ENCODE measurements at places on chromosomes 3 and 15.
A peak's percentile ranks its signal among the peaks of the same experiment; 100 is the strongest.

DNA sequence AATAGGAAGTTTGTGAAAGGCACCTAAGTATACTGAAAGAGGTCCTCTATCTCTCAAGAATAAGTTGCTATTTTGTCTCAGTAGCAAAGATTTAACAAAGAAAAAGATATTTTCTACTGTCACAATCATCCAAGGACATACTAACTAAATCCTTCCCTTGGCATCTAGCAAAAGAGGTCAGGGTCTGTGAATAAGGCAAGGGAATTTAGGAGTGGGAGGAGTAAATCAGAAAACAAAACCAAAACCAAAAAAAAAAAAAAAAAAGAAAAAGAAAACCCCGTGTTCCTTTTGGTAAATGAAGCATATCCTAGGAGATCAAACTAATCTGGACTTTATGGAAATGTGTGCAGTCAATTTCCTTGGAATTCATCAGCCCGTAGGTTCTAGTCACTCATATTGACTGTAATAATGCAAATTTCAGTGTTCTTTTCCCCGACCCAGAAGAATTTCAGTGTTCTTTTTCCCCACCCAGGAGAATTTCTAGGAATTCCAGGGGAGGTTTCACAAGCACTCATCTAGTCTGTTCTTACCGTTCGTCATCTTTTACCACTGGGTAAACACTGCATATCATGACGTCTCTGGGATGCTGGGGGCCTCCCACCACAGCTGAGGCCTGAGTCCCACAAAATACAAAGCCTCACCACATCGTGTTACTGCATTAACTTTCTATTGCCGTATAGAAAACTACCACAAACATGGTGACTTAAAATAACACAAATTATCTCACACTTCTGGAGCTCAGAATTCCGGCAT, 113.8 kb upstream of the CCDC54 start:
- DNase-seq, result no peak

- no peak for DNase-seq
Observed at GRCh38 chr3:122502941-122503340, 11.8 kb downstream of the KPNA1 start.

DNA sequence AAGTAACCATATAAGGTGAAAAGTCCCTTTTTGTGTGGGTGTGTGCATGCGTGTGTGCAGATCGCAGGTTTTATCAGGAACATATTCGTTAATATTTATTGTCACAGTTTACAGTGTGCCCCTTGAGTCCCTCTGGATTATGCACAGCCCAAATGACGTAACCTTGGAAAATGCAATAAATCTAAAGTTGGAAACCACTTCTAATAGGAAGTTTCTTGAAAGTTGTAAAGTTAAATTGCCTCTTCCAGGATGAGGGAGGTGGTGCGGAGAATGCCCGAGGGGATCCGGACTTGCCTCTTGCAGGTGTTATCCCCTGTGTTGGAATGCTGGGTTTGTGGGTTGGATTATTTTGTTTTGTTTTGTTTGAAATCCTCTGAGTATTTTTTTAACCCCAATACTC, 143.3 kb downstream of the CMSS1 start:
- DNase-seq, result no peak

DNA sequence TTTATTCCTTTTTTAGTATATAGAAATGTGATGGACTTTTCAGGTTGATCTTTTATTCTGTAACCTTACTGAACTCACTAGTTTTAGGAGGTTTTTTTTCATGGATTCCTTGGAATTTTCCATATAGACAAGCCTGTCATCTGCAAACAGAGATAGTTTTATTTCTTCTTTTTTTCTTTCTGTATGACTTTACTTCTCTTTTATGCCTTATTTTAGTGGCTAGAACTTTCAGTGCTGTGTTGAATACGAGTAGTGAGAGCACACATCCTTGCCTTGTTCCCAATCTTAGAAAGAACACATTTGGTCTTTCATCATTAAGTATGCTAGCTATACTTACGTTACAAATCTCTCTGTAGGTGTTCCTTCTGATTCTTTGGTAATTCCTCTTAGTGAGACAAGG, 336.5 kb downstream of the PTPRG start:
- no peak for DNase-seq

- no peak for DNase-seq
Observed at GRCh38 chr3:18207226-18207625, 217.9 kb downstream of the SATB1 start.

- no peak for DNase-seq
Observed at GRCh38 chr15:51071578-51071977, 23.1 kb downstream of the TNFAIP8L3 start.

DNA sequence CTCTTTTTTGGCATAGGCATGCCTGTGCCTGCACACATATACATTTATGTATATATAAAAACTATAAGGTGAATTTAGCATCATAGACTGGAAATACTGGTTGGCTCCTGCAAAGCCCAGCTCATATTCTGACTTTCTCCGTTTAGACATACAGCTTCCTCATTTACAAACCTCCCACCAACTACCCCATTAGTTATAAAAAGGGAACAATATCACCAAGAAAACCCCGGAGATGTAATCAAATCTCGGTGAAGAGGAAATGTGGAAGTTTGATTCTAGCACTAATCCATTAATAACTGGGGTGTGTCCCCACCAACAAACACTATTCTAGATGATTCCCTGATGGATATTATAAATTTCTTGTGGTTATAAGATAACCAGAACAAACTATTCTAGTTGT, 517.7 kb upstream of the TBL1XR1 start:
- DNase-seq, result no peak

DNA sequence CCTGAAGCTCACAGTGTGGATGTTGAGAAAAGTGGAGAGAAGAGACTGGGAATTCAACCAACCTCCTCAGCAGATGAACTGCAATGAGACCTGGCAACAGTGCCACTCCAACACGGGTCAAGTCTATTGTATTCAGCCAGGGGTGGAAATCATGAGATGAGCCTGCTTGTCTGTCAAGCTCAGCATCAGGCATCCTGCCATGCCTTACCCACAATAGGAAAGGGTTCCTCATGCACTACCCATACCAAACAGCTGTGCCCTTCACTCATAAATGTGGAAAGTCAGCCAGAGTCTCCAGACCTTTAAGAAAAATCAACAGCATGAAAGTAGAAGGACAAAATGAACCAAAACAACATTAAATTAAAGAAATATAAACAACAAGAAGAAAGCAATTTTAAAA, 542.1 kb downstream of the EPHB1 start:
- no peak for DNase-seq

DNA sequence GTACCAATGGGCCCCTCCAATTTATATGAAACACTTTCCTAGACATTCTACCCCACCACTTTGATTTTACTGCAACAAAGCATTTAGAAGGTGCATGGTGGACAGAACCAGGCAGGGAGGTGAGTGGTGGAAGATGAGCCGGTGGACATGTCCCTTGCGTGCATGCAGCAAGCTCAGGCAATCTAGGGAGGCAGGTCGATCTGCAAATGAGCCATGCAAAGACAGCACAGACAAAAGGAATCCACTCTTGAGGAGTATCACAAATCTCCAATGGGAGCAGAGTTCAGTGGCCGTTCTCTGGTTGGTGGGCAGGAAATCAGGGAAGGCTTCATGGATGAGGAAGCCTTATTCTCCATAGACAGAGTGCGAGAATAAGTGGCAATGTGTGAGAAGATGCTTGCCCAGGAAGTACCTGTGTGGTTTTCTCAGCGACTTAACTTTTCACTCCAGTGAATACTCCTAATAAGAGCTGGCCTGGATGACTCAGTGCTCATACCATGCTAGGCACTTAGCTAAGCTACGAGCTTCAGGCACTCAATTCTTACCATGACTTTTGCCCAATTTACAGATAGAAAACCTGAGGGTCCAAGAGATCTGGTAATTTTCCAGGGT, 152.5 kb downstream of the FOXP1 start:
- no peak for DNase-seq

GRCh38 chr15:100154338-100154737, 187.4 kb downstream of the ADAMTS17 start:
- no peak for DNase-seq

DNA sequence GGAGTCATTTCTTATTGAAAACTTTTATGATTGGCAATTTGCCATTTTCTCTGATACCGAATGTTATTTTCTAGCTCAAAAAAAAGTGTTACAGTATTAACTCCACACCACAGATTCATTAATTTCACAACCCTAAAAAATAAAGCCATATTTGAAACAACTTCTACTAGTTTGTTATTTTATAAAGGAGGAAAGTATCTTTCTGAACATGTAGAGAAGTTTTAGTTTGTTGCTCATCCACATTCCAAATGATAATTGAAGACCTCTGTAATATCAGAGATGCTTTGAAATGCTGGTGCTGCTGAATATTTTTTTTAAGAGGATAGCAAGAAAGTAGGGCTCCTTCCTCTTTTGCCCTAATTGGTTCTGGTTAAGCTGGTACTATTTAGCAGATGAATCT, 1.9 kb downstream of the VGLL3 start:
- no peak for DNase-seq

GRCh38 chr15:93270937-93271467, 182.0 kb upstream of the RGMA start:
- no peak for DNase-seq

DNA sequence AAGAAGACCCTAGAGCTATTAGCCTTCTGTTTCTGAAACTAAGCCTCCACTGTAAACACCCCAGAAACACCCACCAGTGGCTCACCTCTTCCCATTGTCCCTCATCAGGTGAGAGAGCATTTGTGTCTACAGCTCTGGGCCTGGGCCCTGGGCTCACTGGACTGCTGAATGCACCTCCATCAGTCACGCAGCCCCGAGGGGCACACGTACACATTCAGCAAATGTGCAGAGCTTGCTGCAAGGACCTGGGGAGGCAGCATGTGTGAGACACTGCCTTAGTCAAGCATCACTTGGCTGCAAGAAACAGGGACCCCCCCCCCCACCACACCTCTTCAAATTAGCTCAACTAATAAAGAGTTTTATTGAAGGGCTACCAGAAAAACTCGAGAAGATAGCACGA, 29.0 kb downstream of the MRPL46 start:
- no peak for DNase-seq

GRCh38 chr3:45345846-45346580, 42.4 kb upstream of the LARS2 start:
- DNase-seq, result no peak

- no peak for DNase-seq
Observed at GRCh38 chr3:137647179-137647578, 116.9 kb upstream of the SOX14 start.

GRCh38 chr15:67385971-67386370, 131.4 kb downstream of the IQCH start:
- no peak for DNase-seq

DNA sequence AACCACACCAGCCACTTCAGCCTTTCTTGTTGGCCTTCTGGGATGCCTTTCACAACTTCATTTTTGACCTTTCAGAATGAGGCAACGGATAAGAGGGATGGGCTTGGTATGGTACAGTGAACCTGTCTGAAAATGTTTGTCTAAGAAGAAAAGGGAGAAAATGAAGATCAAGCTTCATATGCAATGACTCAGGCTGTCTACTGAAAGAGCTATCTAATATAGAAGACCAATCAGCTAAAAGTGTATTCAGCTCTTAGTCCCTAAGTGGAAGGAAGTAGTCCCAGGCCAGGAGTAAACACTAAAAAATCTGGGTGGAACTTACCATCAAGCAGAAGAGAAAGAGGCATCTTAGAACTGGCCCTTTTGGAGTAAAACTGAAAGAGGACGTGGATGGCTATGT, 12.2 kb upstream of the UPK1B start:
- no peak for DNase-seq

GRCh38 chr3:18562364-18563154, 137.4 kb upstream of the SATB1 start:
- DNase-seq, result no peak

GRCh38 chr3:181933052-181933618, 221.4 kb downstream of the SOX2 start:
- no peak for DNase-seq

DNA sequence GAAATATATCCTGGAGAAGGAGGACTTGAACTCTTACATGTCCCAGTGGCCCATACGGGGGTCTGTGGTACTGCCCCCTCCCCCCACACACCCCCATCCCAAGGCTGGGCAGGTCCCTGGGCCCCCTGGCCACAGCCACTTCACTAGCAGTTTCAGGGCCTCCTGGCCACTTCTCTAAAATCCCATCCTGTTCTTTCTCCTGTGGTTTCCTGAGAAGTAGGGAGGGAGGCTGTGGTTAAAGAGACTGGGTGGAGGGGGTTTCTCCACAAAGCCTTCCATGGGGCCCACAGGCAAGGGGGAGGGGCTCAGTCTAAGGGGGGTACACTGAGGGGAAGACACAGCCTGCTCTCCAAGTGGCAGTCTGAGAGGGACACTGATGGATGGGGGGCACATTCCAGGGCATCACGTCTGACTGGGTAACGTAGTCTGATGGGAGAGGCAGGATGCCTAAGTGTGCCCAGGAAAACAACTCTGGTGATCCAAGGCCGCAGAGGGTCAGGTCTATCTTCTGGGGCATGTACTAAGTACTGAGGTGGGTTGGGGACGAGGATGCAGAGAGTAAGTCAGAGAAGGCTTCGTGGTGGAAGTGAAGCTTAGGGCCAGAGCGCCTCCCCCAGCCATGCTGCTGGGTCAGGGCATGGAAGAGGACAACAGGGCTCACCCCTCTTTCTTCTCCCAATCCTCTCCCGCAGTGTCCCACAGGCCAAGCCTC, 48.0 kb upstream of the C15orf39 start:
- no peak for DNase-seq

GRCh38 chr3:45084820-45085816, 59.0 kb downstream of the CLEC3B start:
- DNase-seq, result no peak

- DNase-seq, result no peak
Observed at GRCh38 chr3:158559504-158559903, 11.5 kb upstream of the MLF1 start.

GRCh38 chr3:194505791-194506415, 19.1 kb upstream of the ATP13A3 start:
- DNase-seq, result no peak

DNA sequence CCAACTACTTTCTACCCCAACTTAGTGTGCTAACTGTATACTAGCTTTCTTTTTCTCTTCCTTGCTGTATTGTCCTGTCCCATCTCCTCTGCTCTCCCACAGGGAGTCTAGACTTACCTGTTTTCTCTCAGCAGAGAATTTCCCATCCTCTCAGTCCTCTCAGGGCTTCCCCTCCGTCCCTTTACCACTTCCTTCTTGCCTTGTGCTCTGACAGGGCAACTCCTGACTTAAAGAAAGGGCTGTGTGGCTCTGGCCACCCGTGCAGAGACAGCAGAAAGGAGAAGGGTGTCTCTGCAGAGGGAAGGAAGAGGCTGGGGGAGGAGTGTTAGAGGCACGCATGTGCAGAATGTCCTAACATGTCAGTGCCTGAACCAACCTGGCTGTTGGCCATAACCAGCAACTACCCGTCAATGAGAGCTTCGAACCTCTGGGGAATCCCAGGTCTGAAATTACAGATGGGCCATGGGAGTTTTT, at the start of gene GCSAM:
Gene GCSAM, minus strand, starts transcription at position 274 of the 474 bp plus-strand sequence. Its CDS starts 128 bp downstream, at position 146.
- peak; percentile 62 for DNase-seq

GRCh38 chr3:20743553-20744321, 557.7 kb upstream of the SGO1 start:
- DNase-seq, result no peak

GRCh38 chr3:124879337-124879680, 7.9 kb downstream of the ITGB5 start:
- DNase-seq, result no peak

GRCh38 chr15:91200101-91200754, 100.2 kb downstream of the SV2B start:
- DNase-seq, result no peak

- DNase-seq, result no peak
Observed at GRCh38 chr15:63292771-63293170, 15.4 kb downstream of the APH1B start.
